ENCODE measurements at places on chromosomes 1 and 21.

- DNase-seq = no peak
These were observed 100.7 kb downstream of the FAM78B start for GRCh38 chr1:166066107-166066506.

- DNase-seq = peak; percentile 76
These were observed 33.1 kb upstream of the DIP2A start for GRCh38 chr21:46425571-46425970.

- DNase-seq = no peak
These were observed 380.5 kb upstream of the PRMT6 start for GRCh38 chr1:106676021-106676420.

GRCh38 chr1:222824641-222825040 is 9.8 kb downstream of the DISP1 start:
- no peak for DNase-seq

DNA sequence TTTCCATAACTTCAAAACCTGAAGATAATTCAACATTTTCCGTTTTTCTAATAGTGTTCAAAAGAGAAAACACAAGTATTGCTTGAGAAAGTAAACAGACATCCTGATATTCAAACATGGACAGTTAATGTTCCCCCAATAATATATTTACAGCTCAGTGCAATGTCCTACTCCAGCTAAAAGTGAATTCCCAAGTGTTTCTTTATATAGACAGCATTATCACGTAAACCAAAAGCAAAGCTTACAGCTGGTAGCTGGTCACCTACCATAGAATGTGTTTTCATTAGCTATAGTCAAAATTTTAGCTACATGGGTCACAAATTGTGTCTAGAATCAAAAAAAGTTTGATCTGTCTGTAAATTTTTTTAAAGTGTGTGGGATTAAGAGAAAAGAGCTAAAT is 34.9 kb downstream of the WLS start:
- DNase-seq = no peak

GRCh38 chr21:34593423-34593822 is 21.5 kb downstream of the RCAN1 start:
- no peak for DNase-seq

DNA sequence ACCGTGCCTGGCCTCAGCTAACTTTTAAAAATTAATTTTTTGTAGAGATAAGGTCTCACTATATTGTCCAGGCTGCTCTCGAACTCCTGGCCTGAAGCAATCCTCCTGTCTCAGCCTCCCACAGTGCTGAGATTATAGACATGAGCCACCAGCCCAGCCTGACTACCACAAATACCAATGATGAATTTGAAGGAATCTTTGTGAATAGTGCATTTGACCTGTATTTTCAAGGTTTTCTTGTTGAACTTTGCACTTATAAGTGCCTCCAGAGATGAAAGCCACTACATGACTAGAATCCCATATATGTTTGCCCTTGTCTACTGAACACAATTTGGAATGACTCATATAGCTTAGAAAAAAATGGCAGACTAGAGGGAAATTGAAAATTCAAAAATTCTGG is 297.3 kb downstream of the NFIA start:
- DNase-seq = no peak

DNA sequence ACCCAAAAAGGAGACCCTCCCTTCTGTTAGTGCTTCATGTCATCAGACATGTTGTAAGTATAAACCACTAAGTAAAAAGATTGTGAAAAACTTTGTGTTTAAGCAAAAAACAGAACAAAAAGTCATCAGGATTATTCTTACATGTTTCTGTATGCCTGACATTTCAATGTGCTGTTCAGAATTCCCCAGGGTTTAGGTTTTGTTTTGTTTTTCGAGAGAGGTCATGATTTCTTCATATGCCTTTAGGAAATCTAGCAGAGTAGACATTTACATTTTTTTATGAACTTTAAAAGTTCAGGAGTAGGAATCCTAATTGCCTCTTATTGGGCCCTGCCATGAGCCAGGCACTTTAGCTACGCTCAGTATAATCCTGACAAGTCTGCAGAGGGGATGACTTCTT is 85.3 kb downstream of the VPS13D start:
- DNase-seq = no peak

GRCh38 chr1:189121941-189122340 is 1355.7 kb downstream of the BRINP3 start:
- no peak for DNase-seq

DNA sequence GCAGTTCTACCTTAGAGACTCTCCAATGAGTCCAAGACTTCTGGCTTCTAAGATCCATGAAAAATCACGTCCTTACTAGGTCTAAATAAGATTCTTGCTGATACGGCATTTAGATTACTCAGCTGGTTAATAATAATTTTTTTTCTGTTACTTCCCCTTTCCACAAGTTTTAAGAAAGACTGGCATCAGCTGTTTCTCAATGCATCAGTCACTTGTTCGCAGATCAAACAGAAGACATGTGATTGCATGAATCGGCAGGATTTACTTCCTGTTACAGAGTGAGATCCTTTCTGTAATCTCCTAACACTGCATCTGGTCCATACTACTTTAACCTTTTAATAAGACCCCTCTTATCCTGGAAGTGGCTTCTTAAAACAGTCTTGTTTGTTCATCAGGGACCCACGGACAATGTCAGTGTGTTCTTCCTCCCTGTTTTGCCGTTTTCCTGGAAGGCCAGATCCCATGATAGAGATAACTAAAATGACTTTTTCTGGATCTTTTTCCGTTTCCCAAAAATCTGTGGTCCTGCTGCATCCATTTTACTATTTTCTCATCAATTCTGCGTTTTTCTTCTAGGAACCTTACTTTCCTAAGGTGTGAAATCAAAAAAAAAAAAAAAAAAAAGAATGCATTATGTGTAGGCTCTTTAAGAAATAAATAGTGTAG is 6.1 kb downstream of the NPL start:
- DNase-seq = peak; percentile 30

DNA sequence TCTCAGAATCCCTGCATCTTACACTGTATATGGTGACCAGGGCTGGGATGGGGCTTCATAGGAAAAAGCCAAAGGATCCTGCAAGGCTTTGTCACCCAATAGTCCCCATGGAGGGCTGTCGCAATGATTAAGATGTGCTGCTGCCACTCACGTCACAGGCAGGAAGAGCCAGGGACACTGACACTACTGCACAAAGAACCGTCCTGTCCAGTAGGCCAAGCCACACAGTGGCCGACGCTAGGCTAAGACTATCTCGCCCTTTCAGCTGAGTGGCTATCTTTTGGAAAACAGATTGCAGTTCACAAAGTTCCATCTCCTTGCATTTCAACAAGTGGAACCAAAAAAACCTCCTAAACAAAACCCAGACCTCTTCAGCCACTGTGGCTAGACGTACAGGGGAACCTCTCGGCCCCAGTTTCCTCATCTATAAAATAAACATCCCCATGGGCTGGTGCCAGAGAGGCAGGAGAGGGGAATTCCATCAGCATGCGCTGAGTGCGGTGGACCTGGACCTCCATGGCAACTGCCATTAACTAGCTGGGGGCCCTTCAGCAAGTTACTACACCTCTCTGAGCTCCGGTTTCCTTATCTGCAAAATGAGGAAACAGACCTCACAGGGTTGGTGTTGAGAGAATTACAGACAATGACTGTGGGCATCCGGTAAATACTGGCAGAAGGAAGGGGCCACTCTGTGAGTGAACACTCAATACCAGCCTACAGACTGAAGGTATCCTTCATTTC is 8.7 kb downstream of the CAPZB start:
- peak; percentile 72 for DNase-seq

GRCh38 chr1:201545851-201546492 is 7.0 kb downstream of the NAV1 start:
- no peak for DNase-seq

- no peak for DNase-seq
These were observed 144.5 kb downstream of the TM2D1 start for GRCh38 chr1:61580417-61580816.
